Dermis blood vessel endothelial cell (primary cell): ENCODE measurements at places on chromosomes 1 and 21.
A peak's percentile ranks its signal among the peaks of the same experiment; 100 is the strongest.

DNA sequence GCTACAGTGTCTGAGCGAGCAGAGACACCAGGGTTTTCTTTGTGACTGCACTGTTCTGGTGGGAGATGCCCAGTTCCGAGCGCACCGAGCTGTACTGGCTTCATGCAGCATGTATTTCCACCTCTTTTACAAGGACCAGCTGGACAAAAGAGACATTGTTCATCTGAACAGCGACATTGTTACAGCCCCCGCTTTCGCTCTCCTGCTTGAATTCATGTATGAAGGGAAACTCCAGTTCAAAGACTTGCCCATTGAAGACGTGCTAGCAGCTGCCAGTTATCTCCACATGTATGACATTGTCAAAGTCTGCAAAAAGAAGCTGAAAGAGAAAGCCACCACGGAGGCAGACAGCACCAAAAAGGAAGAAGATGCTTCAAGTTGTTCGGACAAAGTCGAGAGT lies 2.7 kb downstream of the ZBTB18 start:
- no peak for DNase-seq

GRCh38 chr1:27342778-27343638 lies 1.2 kb downstream of the SYTL1 start:
- no peak for DNase-seq

DNA sequence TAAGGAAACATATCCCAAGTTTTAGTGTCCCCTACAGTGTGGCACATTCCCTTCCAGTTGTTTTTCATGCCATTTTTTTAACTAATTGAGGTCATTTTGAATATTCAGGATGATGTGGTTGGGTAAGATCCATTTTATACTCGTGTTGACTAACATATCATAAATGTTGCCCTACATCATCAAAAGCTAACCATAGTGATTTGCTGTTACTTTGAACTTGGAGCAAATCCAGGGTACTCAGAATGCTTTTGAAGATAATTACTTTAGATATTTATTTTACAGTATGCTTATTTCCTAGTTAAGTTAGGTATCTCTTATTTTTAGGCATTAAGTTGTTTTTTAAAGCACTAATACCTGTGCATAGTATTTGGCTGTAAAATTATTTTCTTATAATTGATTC lies 57.8 kb downstream of the DYRK1A start:
- DNase-seq = no peak

DNA sequence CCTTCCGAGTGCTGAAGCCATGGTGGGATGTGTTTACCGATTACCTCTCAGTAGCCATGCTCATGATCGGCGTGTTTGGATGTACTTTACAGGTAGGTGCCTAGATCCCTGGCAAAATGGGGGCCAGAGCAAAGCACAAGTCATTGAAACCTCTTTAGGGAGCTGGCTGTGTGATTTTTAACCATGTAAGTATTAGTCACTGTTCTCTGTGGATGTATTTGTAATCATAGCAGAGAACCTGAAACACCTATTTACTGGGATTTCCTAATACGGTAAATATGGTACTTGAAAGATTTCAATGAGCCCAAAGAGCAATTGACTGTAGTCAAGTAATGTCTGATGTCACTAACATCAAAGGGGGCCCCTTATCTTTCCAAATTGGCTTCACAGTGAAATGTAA lies 53.6 kb downstream of the LRRC8C start:
- no peak for DNase-seq

DNA sequence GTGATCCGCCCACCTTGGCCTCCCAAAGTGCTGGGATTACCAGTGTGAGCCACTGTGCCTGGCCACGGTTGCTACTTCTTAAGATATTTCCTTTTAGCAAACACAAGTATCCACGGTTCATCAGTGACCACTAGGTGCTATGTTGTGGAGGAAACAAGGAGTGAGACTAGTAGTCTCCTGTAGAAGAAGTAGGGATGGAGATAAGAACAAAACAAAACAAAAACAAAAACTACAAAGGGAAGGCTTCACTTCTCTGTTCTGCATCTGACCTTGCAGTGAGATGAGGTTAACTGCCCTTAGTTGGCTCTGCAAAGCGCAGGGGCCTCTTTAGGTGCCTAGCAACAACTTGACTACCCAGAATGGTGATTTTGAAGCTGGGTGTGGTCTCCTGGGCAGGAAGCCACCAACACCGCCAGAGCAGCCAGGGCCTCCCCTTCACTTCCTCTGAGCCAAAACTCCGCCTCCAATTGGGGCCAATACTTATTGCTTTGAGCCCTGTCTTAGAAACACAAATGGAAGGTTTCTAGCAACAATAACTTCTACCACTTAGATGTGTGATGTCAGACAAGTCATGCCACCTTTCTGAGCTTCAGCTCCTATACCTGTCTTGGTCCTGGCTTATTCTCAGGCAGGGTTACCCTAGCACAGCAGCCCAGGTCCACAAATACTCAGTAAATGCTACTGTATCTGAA lies 12.8 kb upstream of the CDC42 start:
- DNase-seq = peak; percentile 65

DNA sequence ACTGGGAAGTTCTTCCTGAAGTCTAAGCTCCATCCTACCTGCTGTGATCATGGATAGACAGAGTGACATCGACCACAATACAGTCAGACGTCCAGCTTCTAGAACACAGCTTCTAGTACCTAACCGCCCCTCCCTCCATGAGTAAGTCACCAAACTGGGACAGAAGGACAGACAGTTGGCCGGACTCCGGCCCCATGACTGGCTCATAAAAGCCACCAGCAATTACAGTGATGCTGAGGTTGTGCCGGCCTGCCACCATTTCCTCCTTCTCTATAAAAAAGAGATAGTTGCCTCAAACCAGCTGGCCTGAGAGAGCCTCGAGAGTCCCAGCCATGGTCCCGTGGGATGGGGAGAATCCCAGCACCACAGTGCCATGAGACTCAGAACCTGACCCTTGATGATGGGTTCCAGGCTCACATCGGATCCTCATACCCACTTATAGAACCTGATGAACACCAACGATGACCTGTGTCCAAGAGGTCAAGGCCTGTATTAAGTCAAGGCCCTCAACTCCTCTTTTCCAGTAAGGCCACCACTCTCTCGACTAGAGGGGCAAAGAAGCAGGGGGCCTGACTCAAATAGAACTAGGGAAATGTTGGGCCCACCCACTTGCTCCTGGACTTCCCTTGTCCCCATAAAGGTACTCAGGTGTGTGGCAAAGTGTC lies 3.4 kb downstream of the MEF2D start:
- DNase-seq = no peak

DNA sequence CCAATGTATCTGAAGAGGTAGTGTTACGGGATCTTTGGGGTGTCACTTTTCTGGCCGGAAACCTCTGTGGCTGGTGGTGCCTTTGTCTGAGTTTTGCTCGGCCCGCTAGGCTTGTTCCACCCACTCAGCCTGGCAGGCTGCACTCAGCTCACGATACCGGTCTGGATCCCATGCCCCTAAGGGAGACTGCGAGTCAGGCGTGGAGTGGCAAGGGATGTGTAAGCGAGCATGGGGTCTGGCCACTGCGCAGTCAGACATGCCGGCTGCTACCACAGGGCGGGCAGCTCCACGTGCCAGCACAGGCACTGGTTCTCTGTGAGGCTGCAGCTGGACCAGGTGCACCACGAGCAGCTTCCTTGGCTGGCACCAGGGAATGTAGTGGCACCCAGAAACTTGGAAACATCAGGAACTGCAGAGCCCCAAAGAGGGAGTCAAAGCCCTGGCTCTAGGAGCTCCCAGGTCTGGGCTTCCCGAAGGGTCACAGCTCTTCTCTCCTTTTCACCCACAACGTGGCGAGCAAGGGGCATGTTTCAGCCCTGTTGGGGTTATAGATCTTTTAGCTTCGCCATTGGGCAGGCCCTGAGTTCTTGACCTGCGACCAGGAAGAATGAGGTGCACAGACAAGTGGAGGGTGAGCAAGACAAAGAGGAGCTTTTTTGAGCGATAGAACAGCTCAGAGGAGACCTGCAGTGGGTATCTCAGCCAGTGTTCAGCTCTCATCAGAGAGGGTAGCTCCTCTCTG lies 23.8 kb upstream of the LRRC8C start:
- no peak for DNase-seq

- peak; percentile 2 for DNase-seq
Observed at GRCh38 chr1:17831597-17831996, 76.5 kb downstream of the ACTL8 start.

GRCh38 chr21:34517491-34518245 lies 5.7 kb upstream of the KCNE1 start:
- peak; percentile 68 for DNase-seq

GRCh38 chr1:156549390-156549789 lies 23.0 kb downstream of the IQGAP3 start:
- DNase-seq = no peak

- DNase-seq = peak; percentile 37
Observed at GRCh38 chr1:82227306-82228095, 426.8 kb downstream of the ADGRL2 start.

GRCh38 chr21:14987370-14988170 lies 77.2 kb downstream of the NRIP1 start:
- no peak for DNase-seq

GRCh38 chr1:30756545-30757351 lies 826 bp downstream of the LAPTM5 start:
- peak; percentile 59 for DNase-seq

GRCh38 chr1:176177764-176178163 lies 29.3 kb downstream of the COP1 start:
- peak; percentile 14 for DNase-seq

DNA sequence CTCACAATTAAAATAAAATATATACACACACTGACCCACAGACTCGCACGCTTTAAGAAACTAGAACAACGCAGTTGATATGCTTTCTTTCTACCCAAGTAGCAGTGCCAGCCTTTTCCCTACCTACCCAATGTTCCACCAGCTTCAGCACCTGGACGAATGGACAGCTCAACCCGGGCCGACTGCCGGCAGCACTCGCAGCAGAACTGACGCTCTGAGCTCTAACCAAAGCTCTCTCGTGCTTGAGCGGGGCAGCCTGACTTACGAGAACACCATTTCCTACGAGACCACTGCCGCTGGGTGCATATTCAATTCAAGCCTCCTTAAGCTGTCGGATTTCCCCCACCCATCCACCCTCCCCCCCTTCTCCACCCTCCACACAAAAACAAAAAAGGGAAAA lies 127.4 kb upstream of the DPYD start:
- peak; percentile 94 for DNase-seq

DNA sequence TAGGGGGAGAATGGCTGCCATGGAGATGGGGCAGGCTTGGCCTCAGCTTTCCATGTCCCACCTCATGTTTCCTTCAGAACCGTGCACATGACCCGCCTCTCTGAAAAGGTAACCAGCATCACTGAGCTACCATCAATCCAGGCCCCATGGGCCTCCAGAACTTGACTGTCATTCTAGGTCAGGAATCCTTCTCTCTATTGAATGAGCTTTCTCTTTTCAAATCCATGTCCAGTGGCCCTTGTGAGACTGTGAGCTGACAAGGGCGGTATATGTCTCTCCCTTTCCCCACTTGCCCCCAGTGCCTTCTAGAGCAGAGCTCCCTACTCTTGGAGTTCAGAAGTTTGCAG lies 4.4 kb downstream of the CSRP1 start:
- no peak for DNase-seq

GRCh38 chr1:215407575-215407974 lies 159.5 kb upstream of the KCTD3 start:
- peak; percentile 7 for DNase-seq

GRCh38 chr1:107788206-107789202 lies 176.5 kb downstream of the VAV3 start:
- DNase-seq = no peak
